ENCODE measurements at places on chromosomes 11 and 22.

GRCh38 chr22:19723232-19723982 lies at the start of gene GP1BB:
Gene GP1BB, plus strand, starts transcription at chr22:19723539. Its CDS starts 31 bp downstream, at chr22:19723570.
- DNase-seq = no peak

DNA sequence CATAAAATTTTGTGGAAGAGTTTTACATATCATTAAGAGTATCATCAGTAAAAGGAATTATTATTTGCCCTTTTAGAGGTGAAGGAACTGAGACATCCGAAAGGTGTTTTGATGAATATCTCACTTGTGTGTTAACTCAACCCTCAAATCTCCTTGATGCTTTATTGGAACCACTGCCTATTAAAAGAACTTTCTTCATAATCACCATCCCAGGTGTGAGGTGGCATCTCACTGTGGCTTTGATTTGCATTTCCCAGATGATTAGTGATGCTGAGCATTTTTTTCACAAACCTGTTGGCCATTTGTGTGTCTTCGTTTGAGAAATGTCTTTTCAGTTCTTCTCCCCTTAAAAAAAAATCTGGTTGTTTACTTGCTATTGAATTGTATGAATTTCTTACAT lies 134.0 kb upstream of the SYN3 start:
- no peak for DNase-seq

DNA sequence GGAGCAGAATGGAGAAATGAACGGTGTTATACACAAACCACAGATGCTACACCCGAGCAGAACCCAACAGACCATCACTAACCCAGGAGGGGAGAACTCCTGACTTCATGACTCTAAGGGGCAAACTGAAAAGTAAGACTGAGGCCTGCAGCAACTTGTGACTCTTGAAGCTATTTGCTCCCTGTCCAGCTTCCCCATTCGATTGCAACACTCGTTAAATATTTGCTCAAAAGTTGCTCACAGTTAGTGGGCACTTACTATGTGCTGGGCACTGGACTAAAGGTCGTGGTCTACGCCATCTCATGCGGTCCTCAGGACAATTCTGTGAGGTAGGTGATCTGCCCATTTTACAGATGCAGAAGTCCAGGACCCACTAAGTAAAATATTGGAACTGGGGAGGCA lies 9.5 kb upstream of the ADA2 start:
- no peak for DNase-seq

GRCh38 chr11:17276236-17277023 lies at the start of gene NUCB2:
Gene NUCB2, plus strand, starts transcription at chr11:17276739. Its CDS starts 18,585 bp downstream, at chr11:17295324.
- DNase-seq = peak; percentile 99

GRCh38 chr11:37613031-37613430 lies 1015.0 kb upstream of the RAG2 start:
- DNase-seq = no peak

DNA sequence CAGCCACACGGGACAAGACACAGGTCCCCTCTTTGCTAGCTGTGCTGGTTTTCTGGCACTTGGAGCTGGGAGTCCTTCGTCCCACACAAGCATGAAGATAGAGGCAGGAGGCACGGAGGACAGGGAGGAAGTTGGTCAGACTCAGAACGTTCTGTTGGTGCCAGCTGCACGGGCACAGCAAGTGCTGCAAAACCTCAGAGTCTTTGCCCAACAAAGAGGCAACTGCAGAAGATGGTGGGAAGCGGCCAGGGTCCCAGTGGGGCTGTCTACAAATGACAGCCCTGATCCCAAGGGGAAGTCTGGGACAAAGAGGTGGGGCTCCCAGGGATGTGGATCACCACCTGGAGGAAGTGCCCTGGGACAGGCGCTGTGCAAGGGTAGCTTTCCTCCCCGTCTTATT lies 9.4 kb upstream of the OSM start:
- DNase-seq = no peak

- no peak for DNase-seq
These were observed 516 bp upstream of the SERPINH1 start for GRCh38 chr11:75561426-75562047.

DNA sequence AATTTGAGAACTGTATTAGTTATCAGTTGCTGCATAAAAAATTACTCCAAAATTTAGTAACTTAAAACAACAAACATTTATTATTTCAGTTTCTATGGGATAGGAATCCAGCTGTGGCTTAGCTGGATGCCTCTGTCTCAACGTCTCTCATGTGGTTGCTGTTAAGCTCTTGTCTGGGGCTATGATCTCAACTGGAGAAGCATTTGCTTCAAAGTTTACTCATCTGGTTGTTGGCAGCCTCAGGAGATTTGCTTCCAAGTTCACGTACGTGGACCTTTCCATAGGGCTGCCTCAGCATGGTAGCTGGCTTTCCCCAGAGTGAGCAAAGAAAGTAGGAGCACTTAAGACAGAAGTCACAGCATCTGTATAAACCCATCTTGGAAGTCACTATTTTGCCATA lies 144.9 kb upstream of the SESN3 start:
- DNase-seq = peak; percentile 82

- DNase-seq = no peak
These were observed 936.7 kb downstream of the BRD1 start for GRCh38 chr22:48890693-48891554.

DNA sequence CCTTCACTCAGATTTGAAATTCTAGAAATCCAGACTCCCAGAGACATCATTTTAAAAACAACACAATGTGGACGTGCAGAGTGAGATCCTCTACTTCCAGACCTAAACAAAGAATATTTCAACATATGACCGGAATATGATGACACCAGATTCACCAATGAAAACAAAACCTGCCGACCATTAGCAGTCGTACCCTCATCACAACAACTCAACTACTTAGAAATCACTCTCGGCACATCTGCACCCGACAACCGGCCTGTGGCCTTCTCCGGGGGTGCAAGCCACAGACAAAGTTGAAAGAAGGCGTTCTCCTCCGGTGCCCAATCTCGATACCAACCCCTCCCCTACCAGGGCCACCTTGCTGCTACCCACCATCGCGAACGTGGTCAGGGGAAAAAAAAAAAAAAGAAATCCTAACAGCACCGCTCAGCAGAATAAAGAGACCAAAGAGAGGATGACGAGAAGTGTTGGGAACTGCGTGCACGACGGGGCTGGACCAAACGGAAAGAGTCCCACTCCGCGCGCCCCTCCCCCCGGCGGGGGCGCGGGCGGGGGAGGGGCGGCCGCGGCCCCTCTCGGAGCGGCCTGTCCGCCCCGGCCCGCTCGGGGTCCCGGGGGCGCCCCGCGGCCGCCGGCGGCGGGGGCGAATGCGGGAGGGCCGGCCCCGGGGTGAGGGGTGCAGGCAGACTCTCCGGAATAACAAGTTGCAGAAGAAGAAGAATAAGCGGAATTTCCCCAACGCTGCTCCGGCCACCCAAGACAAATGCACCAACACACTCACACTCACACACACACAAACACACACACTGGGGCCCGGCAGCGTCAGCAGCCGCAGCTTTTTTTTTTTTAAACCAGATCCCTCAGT lies 1.7 kb downstream of the PHF21A start:
- DNase-seq = peak; percentile 45

GRCh38 chr11:123546515-123546914 lies 107.9 kb downstream of the SCN3B start:
- DNase-seq = peak; percentile 82

GRCh38 chr11:84518631-84519183 lies 1108.4 kb downstream of the DLG2 start:
- DNase-seq = no peak

- no peak for DNase-seq
These were observed 28.9 kb downstream of the CLMP start for GRCh38 chr11:123166071-123166559.

GRCh38 chr11:78061921-78062311 lies 1.7 kb upstream of the THRSP start:
- no peak for DNase-seq

DNA sequence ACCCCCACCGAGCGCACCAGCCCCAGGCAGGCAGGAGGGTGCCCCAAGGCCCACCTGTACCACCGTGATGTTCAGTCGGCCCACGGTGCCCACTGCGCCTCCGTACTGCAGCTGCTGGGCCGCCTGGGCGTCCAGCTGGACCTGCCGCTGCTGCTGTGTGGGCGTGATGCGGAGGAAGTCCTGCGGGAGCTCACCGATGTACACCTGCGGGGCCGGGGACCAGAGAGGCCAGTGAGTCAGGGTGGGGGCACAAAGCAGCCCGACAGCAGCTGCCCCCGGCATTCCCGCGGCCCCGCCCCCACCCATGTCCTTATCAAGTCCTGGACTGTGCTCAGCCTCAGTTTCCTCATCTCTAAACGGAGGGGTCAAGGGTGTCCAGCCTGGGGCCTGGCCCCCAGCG lies 13.8 kb downstream of the TOLLIP start:
- no peak for DNase-seq

GRCh38 chr11:8832571-8833260 lies 78.3 kb upstream of the AKIP1 start:
- DNase-seq = peak; percentile 91

DNA sequence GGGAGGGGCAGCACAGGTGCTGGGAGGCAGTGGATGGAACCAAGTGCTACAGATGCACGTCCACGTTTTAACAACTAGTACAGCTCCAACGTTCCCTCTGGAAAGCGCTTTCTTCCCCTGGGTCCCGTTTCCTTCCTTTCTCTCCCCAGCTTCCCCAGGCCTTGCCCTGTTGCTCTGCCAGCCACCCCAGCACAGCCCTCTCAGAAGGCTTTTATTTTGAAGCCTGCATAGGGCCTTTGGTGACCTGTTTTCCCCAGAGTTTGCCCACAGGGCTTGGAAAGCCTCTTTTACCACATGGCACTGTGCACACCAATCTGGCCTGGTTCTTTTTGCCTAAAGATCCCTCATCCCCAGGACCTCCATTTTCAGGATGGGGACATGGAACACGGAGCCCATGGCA lies 13.9 kb upstream of the NCF4 start:
- DNase-seq = no peak

- DNase-seq = peak; percentile 10
These were observed 39.4 kb downstream of the CEP57 start for GRCh38 chr11:95829580-95830259.

DNA sequence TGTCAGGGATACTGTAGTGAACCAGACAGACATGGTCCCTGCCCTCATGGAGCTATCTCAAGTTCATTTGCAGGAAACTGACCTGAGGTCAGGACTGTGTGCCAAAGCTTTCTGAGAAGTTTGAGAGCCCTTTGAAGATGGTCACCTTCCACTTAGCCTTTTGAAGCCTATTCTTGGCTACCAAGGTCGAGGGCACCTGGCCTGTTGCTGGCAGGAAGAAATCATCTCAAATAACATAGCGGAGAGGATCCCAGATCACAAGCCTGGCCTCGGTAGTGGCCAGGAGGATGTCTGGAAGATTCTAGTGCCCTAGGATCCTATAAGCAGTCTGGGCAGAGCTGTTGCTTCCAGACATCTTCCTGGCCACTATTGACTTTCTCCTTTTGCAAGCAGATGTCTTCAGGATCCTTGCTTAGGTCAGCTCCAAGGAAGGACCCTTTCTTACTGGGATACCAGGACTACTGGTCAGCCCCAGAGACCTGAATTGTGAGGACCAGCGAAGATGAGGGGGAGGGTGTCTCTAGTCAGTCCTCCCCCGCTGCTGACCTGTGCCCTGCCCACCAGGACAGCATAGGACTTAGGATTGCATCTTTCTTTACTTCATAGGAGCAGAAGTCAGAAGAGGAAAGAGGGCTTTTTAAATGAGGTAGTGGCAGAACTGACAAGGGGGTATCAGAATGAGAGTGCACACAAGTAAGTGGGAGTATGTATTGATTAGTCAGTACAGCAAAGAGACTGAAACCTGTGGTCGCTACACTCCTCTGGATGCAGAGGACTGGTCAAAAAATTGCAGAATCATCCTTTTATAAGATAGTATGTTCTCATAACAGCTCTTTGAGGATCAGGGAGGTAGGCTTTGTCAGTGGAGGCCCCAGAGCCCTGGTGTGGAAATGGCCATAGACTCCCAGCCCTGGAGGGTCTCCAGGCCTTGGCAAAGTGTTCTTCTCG lies 94.8 kb downstream of the TEAD1 start:
- no peak for DNase-seq

DNA sequence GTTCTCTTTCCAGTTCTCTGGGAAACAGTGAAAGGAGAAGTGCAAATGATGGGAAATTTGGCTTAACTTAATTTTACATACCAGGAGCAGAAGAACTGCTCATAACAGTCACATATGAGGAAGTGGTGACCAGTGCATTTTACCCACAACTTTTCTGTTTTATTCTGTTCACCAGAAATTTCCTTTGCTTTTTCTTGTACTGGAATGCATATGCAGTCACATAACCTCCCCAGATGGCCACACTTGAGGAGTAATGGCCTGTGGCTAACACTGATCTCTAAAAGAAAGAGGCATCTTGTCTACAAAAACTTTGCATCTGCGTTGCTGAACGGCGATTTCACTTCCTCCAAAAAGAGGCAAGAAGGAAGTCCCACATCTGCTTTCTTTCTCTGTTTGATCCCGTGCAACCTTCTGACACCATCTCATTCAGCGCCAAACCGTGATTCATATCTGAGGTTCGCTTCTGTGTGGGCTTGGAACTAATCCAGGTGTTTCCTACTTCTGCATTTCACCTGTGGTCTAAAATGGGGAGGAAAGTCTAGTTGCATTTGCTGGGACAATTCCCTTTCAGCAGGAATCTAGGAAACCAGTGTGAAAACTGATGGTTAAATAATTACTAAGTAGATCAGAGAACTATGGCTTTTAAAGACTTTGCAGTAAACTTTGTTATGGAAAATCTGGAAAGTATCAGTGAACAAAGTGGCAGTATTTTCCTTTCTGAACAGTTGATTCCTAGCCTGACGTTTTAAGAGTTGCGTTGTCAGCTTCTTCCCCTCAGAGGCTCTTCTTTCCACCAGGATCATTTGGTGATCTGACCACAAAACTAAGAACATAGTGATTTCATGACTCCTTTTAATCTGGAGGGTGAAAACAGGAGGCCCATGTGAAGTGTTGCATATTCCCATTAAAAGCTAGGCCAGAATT lies 4.2 kb upstream of the MPEG1 start:
- DNase-seq = peak; percentile 22

- DNase-seq = no peak
These were observed 12.5 kb upstream of the NELL1 start for GRCh38 chr11:20656901-20657300.

- DNase-seq = no peak
These were observed at the start of gene CYTH4 for GRCh38 chr22:37282385-37282677. Gene CYTH4, plus strand, starts transcription at chr22:37282508. Its CDS starts 62 bp downstream, at chr22:37282570.

DNA sequence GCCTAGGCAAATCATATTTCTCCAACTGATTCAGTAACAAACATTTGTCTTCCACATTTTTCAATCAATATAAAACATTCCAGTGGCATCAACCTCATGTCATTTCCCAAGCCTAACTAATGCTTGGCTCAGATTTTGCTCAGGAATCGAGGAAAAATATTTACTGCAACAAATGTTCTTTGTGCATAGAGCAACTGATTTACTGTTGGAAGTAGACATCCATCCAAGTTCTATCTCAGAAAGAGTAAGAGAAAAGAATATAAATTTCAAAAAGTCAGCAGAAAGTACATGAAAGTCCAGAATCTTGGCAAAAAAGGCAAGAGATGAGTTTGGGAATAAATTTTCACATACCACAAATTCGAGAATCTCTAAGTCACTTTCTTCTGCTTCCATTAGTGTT lies 2245.0 kb upstream of the RAG2 start:
- DNase-seq = no peak

GRCh38 chr22:31958625-31959239 lies 14.4 kb downstream of the YWHAH start:
- no peak for DNase-seq

GRCh38 chr11:132402071-132402684 lies 1031.8 kb downstream of the NTM start:
- DNase-seq = peak; percentile 81

GRCh38 chr11:57484141-57484710 lies 23.9 kb downstream of the RTN4RL2 start:
- no peak for DNase-seq

GRCh38 chr11:115996808-115997188 lies 492.6 kb upstream of the CADM1 start:
- no peak for DNase-seq

- no peak for DNase-seq
These were observed 44.9 kb downstream of the PITPNB start for GRCh38 chr22:27874185-27874584.

Measured in GM03348 (cell line).